Activated CD4-positive, alpha-beta T cell treated with anti-CD3 and anti-CD28 coated beads, Interleukin-2, Interleukin-6, amounts not matched to agents 100 ng/mL and 50 ng/mL, durations not matched to agents 16 hours and 8 hours (primary cell): ENCODE measurements at places on chromosomes 1 and 21.

GRCh38 chr21:41136286-41136685, 31.7 kb upstream of the BACE2 start:
- DNase-seq = no peak

DNA sequence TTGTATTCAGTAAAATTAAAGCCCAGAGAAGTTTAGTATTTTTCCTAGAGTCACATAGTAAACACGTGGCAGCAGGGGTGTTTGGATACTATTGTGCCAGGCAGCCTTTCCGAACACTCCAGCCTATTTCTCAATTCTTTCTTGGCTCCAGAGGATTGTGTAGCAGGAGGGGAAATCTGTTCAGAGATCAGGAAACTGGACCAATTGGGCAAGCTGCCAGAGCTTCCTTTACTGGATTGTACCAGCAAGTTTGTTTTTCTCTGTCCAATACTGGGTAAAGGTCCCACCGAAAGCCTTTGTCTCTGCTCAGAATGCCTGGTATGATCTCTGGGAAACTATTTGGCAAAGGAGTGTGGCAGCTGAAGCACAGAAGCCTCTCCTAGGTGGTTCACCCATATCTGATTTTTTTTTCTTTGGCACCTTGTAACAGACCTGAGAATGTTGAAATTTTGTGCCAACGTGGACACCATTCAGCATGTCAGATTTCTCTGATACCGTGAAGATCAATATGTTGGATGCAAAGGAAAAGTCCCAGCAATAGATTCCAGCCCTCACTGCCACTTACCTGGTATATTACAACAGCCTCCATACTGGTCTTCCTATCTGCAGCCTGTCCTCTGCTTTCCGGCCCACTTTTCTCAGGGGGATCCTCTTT, 126.2 kb downstream of the FGGY start:
- no peak for DNase-seq

GRCh38 chr1:51313961-51314777, 16.2 kb downstream of the TTC39A start:
- peak; percentile 35 for DNase-seq

DNA sequence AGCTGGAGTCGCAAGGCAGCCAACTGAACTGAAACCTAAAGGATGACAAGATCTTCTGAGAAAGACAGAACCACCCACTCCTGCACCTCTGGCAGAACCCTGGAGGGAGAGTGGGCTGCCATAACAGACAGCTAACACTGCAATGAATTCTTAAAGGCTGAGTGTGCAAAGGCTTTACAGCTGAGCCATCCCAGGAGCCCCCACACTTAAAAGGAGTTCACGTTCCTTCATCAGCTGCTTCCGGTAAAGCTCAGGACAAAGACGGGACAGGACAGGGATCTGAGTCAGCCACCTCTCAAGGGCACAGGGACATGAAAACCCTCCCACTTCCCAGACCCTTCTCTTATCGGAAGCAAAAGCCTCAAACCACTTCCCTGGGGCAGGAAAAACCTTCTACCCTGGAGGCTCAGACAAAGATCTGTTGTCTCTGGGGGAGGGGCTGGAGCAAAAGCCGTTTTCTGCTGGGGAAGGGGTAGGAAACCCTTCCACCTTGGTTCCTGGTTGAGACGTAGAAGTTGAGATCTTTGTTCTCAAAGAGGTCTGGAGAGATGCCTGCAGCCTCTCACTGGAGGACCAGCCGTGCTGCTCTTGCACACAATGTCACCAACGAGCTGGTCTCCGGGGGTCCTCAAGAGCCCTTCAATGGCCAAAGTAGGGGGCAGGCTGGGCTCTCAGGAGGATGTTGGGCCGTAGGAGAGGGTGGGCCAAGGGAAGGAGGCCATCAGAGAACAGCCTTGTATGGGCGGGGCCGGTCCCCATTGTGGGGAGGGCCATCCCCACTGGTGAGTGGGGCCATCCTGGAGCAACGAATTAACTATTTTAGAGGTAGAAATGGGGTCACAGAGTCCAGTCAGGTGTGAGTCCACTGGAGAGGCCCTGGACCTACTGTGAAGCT, 452.4 kb downstream of the PTPRU start:
- peak; percentile 60 for DNase-seq

- peak; percentile 13 for DNase-seq
Measured at GRCh38 chr1:197961933-197962332, 44.8 kb downstream of the LHX9 start.

GRCh38 chr21:46564391-46564790, 40.5 kb downstream of the S100B start:
- no peak for DNase-seq

- no peak for DNase-seq
Measured at GRCh38 chr21:16302851-16303282, 573.1 kb downstream of the USP25 start.

DNA sequence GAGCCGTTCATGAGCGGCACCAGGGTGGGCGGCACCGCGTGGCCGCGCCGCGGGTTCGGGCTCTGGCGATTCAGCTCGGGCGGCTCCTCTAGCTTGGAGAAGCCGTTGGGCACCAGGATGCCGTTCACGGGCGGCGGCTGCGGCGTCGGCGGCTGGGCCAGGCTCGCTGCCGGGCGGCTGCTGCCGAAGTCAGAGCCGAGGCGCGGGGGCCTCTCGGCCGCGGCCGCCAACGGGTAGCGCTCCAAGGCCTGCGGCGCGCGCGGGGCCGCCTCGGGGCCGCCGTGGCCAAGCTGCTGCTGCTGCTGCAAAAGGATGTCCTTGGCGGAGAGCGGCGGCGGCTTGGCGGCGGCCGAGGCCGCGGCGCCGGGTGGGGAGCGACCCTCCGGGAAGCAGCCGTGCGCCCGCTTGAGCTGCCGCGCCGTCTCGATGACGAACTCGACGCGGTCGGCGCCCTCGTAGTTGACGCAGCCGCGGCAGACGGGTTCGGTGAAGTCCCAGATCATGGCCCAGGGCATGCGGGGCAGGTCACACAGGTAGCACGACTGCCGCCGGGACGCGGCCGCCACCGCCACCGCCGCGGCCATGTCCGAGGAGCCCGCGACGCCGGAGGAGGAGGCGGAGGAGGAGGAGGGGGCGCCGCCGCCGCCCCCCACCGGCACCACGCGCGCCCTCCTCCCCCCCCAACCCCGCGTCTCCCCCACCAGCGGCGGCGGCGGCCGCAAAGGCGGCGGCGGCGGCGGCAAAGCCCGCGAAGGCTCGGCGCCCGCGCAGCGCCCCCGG, 877 bp downstream of the IRF2BP2 start:
- peak; percentile 77 for DNase-seq

GRCh38 chr1:170685166-170685565, 21.2 kb downstream of the PRRX1 start:
- no peak for DNase-seq

DNA sequence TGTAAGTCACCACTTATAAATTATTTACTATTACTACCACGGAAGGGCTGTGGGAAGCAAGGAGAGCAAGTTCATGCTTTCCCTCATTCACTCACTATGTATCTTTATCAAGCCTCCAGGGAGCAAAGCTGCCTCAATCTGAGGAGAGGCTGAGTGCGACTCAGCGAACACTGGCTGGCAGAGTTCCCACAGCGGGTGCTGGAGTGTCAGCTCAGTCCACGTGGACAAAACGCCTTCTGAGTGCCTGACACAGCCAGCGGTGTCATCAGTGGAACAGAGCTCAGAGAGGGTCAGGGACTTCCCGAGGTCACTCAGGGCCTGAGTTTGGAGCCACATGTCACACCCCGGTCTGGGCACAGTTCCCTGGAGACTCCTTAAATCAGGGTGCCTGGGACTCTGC, 16.9 kb downstream of the MATN1 start:
- DNase-seq = no peak

- DNase-seq = peak; percentile 54
Measured at GRCh38 chr1:161382214-161383019, 14.7 kb upstream of the CFAP126 start.

DNA sequence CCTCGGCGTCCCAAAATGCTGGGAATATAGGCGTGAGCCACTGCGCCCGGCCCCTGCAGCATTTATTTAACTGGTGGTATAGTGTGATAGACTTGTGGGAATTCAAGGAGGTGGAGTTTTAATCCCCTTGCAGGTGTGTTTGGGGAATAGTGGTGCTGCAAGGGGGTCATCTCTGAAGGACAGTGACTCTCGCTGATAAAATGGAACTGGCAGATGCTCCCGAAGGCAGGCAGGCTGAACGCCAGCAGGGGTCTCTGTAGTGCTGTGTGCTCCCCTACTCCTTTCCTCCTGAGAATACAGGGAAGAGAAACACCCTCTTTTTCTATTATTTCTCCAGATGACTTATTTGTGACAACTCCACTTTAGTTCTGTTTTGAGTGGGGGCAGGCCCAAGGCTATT, 4.0 kb downstream of the OSCP1 start:
- DNase-seq = peak; percentile 49

GRCh38 chr21:38611277-38611676, 113.0 kb upstream of the ERG start:
- DNase-seq = no peak

DNA sequence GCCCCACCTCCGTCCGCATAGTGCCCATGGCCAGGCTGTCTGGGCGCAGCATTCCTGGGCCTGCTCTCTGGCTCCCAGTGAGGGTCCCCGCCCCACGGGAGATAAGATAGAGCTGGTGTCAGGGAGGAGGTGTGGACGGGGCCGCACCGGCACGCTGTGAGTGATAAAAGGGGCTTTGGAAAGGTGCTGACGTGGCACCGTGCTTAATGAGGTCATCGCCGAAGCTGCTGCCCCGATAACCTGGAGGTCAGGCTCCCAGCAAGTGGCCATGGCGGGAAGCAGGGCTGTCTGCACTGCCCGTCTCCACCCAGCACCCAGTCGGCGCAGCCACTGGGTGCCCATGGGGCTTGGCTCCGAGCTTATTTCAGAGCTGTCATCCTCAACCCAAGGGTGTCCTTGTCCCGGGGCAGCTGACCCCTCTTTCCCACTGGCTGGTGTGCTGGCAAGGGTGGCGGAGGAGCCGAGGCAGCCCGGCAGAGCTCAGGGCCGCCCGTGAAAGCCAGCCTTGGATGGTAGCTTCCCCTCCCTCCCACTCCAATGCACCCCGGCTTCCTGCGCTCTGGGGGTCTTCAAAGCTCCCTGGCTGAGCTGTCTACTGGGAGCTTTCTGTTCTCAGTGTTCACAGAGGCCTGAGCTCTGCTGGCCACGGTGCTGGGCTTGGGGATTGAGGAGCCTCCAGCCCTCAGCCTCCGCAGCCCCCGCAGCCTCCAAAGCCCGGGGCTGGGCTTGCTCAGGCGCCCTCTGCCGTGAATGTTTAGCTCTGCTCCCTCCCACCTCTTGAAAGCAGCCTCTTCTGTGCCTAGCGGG, 105.1 kb upstream of the ARHGEF16 start:
- no peak for DNase-seq

DNA sequence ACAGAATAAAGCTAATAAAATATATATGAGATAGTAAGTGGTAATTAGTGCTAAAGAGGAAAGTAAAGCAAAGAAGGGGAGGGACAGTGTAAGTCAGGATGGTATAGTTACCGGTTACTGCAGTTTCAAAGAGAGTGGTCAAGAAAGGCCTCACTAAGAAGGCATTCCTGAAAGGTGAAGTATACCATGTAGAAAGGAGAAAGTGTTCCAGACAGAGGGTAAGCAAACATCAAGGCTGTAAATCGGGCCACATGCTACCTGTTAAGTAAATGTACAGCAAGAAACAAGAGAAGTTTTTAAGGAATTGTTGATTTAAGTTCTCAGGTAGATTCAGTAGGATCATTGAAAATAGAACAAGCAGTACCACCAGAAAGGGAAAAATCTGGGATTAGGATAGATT, 9.7 kb downstream of the DESI2 start:
- DNase-seq = no peak

DNA sequence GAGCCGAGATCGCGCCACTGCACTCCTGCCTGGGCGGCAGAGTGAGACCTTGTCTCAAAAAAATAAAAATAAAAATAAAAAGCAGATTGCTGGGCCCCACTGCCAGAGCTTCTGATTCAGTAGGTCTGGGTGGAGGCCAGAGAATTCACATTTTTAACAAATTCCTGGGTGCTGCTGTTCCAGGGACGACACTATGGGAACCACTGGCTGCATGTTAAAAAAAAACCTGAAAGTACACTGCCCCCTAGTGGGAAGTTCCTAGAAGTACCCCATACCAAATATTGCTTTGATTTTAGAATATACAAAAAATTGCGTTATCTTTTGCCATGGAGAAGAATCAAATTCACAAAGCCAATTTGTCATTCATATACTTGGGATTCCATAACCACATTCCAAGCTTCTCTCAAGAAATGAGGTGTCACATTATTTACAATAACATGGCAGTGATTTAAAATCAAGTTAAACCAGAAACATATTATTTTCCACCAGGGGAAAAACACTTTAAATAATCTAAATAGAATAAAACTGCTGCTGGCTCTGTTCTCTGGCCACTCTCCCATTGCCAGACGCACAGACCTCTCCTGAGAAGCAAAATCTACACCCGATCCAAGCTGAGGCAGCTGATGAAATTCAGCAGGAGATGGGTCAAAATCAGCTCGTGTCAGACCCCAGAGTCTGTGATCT, 27.4 kb downstream of the SYF2 start:
- DNase-seq = peak; percentile 25
